ENCODE measurements at places on chromosomes 7 and 10.

GRCh38 chr7:103679151-103680132 lies 233.4 kb upstream of the SLC26A5 start:
- DNase-seq, result peak; percentile 34

DNA sequence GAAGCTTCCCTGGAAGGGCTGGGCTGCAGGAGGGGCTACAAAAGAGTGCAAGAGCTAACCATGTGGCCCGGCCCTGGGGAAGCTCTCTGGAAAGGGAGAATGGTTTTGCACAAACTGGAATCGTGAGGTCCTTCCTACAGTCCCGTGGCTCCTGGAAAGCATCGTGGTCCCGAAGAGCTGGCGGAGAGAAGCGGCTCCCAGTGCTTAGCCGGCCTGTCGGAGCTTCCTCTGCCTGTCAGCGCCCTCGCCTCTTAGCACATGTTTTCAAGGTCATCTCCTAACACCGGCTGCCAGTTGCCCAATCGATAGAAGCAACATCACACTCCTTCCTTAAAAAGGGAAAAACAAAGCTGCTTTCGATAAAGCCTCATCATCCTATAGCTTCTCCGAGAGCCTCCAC lies 42.1 kb upstream of the MGMT start:
- no peak for DNase-seq

DNA sequence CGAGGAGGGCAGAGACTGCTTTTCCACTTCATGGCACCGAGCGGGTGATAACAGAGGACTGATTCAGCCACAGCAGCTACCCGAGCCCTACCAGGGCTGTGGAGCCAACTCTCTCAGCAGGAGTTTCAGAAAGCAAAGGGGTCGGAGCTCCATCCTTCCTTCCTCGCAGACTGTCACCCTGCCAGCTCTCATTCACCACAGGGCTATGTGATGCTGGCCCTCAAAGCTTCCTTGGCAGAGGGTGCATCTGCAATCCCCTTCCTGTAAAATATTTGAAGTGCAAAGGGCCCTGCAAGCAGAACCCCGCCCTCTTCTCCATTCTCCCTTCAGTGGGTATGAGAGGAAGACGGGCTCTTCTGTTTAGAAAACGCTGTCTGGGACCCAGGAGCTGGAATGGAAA lies 105.3 kb upstream of the LYZL2 start:
- no peak for DNase-seq

DNA sequence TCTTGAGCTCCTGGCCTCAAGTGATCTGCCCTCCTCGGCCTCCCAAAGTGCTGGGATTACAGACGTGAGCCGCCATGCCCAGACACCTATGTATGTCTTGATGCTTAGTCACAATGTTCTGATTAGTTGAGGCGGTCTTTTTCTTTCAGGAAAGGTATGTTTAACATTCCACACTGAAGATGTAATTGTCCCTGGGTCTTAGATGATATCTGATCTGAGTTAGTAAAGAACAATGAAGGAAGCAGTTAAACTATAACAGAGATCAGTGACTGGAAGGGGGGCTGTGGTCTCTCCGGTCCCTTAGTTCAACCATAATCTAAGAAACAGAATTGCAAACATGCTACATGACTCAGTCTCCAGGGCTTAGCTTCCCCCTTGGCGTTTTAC lies 31.5 kb upstream of the SH2D4B start:
- peak; percentile 67 for DNase-seq

- DNase-seq, result no peak
Observed at GRCh38 chr7:149621776-149622175, 124.2 kb upstream of the ZNF746 start.

DNA sequence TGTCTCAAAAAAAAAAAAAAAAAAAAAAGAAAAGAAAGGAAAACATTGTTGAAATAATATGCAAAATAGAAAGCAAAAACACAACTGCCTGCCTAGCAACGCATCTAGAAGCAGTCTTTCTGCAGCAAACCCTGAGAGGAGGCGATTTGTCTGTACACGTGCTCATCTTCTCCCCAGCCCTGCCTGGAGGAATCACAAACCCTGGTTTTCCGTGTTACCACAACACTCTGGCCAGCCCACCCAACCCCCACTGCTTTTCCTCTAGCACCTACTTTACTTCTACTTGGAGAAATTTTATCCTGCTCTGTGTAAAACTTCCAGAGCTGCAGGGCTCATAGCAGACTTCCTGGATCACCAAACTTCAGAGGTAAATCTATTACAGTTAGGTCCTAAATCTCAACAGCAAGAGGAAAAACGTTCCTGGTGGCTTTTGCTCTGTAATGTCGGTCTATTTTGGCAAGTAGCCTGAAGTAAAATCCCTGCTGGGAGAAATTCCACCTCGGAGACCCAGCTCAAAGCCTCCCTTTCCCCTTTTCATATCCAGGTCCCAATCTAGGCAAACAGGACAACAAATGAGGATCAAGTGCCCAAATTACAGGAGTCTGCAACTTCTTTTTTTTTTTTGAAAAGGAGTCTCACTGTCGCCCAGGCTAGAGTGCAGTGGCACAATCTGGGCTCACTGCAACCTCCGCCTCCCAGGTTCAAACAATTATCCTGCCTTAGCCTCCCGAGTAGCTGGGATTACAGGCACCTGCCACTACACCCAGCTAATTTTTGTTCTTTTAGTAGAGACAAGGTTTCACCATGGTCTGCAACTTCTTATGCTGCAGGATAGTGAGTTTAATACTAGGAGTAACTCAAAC lies 91.6 kb downstream of the DNMBP start:
- peak; percentile 91 for DNase-seq

DNA sequence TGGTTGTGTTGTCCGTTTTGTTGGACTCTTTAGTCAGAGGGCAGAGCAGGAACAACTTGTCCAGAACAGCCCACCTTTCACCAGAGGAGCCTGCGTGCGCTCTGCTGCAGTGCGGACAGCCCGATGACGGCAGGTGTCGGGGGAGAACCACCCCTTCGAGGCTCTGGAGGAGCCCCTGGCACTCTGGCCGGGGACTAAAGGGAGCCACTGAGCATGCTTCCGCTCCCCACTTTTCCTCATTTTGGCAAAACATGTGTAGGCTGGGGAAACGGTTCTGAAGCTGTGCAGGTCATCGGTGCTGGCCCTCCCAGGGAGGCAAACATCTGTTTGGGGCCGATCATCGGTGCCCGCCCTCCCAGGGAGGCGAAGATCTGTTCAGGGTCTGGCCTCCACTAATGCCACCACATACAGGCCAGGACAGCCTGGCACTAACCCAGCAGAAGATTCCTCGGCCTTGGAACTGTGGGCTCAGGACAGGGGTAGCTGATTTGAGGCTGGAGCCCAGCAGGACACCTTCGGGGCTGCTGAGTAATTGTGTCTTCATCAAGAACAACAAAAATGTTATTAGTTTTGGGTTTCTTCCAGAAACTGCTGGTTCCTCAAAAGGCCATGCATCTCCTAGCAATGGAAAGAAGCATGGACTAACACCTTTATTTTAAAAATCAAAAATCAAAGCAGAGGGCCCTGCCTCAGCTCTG lies 124.4 kb upstream of the TCERG1L start:
- no peak for DNase-seq

DNA sequence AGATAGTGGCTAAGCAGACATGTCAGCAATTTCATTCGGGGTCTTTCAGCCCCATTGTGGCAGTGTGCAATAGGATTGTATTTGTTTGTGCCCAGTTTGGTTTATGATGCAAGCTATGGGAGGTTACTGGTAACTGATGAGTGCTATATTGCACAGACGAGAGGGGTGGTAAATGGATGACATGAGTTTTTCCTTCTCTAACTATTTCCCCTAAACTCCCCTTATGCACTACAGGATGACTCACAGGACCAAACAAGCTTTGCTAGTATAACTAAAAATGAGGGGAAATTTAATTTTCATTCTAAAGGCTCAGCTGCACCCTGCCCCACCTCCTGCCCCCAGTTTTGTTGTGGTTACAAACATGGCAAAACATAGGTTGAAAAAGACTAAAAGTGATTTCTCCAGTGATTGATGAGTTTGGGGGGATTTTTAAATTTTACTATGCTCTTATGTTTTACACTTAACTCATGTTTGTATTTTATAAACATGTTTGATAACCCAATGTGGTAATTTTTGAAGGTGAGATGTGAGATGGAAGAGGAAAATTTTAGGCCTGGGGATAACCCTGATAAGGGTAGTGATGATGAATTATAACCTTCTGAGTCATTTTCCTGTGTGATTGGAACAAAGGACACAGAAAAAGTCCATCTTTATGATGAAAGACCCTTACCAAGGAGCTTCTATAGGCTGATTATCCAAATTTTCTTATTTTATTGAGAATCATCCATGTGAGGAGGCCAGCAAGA lies 60.8 kb upstream of the NAMPT start:
- peak; percentile 71 for DNase-seq
